ENCODE measurements at places on chromosomes 1 and 21.
A peak's percentile ranks its signal among the peaks of the same experiment; 100 is the strongest.

DNA sequence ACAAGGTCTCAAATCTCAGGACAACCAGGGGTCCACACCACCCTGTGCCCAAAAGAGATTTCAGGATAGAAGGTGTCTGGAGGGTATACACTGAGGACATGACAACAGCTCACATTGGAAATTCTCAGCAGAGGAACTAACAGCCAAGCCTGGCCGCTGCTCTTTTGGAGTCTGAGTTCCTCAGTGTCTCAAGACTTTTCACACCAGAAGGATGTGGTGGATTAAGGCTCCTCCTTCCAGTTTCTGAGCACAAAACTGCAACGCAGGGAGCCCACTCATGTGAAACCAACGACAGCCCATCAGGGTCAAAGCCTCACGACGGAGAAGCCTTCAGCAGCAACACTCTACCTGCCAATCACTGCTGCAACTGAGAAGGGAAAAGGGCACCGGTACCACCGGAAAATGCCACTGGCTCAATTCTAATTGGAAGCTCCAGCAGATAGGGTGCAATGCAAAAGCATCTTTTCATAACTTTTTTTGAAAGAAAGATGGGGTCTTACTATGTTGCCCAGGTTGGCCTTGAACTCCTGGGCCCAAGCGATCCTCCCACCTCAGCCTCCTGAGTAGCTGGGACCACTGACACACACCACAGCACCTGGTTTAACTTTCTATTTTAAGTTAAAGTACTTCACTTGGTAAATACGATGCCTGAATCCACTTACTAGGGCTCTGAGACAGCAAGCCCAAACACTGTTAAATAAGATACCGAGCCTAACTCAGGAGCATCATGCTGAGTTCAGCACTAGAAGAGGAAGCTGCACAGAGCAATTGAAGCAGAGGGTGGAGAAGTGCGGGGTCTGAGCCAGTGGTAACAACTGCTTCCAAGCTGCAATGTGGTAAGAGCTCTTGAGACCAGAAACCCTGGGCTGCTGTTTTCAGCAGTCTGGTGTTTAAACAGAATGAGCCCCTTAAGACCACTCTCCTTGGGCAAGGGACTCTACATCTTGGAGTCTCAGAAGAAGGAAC is 7.8 kb downstream of the CAPZB start:
- DNase-seq: no peak

DNA sequence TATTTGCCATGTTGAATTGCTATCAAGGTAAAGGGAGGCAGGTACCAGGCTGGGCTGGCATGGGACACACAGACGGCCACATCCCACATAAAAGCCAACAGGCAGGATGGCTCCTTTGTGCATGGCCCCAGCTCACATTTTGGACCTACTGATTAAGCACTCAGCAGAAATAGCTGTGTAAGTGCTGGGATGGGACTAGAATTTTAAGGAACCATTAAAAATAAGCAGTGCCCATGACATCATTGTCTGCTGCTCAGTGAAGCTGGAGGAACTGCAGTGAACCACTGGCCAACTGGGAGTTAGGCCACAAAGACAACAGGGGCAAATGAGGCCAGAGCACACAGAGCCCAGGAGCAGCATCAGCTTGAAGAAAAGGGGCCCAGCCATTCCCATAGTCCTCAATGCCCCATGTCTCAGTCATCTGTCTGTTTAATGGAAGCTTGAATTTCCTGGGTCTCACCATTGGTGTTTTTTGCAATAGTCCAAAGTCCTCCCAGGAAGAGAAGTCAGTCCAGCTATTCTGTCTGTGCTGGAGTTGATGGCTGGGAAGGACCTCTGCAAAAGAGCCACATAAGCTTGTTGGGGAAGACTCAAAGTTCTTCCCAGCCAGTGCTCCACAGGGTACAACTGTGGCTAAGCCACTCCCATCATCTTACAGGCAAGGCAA is 45.3 kb upstream of the TNR start:
- DNase-seq: no peak

- no peak for DNase-seq
Measured at GRCh38 chr1:1534401-1535154, 5.8 kb downstream of the TMEM240 start.

DNA sequence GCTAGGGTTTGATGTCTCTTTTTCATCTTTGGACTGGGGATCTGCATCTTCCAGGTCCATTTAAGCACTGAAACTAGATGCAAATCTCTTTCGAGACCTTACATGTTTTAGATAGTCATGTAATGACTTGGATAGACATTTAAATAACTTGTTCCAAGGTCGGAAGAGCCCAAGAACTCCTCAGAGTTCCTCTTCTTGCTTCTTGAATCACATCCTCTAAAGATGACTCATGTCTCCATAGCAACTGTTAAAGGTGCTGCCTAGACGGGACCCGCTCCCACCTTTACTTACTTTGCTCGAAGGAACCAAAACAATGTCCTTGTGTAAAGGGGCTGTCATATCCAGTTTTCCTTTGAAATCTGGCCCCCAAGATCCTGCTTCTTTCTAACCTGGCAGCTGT is 130.0 kb downstream of the EDEM3 start:
- DNase-seq: no peak

DNA sequence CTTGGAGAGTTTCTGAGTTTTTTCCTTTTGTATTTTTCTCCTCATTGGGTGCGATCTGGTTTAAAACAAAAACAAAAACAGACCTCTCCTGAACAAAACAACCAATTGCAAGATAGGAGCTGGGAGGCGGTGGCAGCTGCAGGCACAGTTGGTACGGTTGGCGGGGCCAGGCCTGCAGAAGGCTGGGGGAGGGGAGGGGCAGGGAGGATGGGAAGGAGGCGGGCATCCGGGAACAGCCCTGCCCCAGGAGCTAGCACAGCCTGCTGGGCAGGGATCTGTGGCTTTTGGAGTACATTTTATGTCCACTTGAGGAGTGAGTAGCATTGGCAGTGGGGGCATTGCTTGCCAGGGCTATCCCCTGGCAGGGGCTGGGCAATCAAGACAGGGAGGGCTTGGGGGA is 5.2 kb downstream of the CAPN9 start:
- DNase-seq: peak; percentile 45

DNA sequence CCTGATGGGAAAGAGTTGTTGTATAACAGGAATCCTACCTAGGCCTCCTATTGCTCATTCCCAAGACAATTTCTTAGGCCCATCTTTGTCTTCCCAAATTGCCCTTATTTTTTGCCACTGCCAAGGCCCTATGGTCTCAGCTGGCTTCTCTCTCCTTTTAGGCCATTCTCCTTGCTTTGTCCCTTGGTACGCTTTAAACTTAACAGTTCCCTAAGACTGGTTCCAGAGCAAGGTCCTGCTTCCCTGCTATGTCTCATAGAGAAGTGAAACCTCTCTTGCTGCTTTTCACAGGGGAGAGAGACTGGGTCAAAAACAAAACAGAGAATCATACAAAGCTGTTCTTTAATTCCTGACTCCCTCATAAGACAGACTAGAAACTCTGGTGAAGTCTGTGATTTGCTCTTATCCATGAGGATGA is 77.1 kb downstream of the XCL2 start:
- no peak for DNase-seq

DNA sequence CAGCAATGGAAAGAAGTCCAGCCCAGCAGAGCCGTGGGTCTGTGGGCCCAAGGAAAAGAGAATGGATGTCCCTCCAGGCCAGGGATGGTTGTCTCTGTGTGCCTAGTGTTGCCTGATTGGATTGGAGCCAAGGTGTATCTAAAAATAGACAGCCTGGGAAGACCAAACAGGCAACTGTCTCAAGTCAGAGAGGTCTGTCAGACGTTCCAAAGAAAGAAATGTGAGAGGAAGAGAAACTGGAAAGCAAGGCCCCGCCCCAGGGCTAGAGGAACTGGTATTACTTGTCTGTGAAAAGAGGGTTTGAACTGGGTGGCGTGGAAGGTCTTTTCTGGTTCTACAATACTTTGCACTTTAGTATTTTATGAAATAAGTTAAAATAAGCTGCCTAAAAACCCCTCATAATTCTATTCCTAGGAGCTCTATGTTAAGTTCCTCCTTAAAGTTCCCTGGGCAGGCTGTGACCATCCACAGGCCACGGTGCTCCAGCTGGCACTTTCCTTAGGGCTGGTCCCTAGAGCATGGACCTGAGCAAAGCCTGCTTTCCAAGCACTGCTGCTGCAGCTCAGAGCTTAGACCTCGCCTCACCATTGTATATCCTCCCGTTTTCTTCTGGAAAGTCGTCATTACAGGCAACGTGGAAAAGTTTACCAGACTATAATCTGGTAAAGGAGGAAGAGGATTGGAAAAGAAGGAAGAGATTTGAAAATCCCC is 151.6 kb downstream of the DISC1 start:
- peak; percentile 16 for DNase-seq

DNA sequence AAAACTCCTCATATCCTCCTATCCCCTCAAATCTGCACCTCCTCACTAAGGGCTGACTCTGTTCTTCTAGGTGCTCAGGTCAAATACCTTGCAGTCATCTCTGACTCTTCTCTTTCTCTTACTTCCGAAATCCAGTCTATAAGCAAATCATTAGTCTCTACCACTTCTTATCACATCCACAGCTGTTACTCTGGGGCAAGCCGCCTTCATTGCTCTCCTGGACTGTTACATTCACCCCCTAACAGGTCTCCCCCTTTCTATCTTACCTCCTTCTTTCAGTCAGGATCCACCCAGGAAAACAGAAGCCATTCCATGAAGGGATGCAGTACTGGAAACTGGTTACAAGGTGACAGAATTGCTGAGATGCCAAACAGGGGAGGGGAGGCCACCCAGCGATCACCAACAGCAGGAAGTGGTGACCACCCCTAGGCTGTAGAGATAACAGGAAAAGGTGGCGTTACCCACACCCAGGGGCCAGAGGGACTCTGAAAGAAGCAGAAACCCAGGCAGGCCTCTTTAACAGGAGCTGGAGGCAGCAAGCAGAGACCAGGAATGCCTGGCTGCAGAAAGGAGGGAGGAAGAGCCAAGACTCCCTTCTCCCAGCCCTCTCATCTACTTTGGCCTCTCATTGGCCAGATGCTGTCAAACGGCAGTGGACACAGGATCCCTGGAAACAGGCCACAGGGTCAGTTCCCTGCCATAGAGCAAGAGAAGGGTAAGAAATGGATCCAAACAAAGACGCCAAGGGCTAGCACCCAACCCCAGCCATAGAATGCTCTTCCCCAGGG is 55.5 kb upstream of the FOXO6 start:
- no peak for DNase-seq

GRCh38 chr1:222373831-222374602 is 173.9 kb downstream of the HHIPL2 start:
- DNase-seq: no peak

GRCh38 chr1:114453361-114453784 is 57.6 kb downstream of the TRIM33 start:
- no peak for DNase-seq

- no peak for DNase-seq
Measured at GRCh38 chr21:36156815-36157670, at the start of gene DOP1B. Gene DOP1B, plus strand, starts transcription at chr21:36156824. Its CDS starts 7,910 bp downstream, at chr21:36164734.

DNA sequence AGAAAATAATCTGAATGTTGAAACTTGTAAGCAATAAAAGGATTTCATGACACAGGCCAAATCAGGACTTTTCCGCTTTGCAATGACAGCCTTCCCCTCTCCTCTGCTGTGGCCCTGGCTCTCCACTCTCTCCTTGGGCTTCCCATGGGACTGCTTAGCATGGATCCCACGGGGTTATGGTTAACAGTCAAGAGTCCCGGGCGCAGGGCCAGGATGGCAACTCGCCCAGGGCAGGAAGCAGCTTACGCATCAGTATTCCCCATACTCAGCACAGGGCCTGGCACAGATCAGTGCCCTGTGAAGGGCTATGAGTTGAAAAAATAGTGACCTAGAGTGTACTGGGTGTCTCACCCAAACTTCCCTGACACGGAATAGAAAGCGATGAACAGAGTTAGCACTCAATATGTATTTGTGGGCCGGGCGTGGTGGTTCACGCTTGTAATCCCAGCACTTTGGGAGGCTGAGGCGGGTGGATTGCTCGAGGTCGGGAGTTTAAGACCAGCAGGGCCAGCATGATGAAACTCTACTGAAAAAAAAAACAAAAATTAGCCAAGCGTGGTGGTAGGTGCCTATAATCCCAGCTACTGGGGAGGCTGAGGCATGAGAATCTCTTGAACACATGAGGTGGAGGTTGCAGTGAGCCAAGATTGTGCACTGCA is 29.1 kb upstream of the GRHL3 start:
- peak; percentile 83 for DNase-seq

- peak; percentile 53 for DNase-seq
Measured at GRCh38 chr1:218380125-218380977, 35.2 kb downstream of the TGFB2 start.

DNA sequence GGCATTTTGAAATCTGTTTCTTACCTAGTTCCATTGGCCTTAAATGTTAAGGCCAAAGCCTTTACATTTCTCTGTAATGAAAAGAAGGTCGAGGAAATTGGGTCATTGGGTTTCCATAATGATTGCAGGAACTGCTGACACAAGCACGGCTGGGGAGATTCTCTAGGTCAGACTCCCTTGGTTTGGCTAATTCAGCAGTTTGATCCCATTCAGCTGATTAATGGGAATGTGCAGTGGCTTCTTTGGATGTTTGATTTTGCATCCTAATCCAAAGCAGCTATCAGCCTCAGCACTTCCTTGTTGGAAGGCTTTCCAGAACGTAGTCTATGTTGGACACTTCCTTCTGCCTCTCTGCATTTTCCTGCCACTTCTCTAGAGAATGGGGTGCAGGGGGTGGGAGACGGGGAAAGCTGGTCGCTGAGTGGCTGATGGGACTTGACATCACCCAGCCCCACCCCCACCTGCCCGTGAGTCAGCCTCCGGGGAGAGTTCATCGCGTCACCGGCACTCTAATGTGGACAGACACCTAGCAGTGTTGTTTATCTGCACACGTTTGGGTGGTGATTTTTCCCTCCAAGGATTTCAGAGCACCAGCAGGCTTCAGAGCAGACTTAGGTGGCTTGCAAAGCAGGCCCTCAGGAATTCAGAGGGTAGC is 5.4 kb downstream of the PSEN2 start:
- DNase-seq: no peak

DNA sequence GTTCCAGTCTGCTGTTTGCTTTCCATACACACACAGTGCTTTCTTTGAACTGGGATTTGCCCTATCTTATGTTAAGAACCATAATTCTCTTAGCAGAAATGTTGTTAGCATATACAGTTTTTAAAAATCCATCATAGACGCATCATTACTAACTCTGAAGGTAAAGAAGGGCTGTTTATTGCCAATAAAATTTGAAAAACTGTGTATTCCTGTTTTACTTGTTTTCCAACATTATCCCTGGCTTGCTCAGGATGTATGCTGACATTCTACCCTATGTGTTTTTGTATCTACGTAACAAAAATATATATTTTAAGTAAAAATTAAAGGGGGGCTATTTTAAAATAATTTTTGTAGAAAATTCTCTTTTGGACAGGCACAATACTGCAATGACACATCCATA is 857.2 kb downstream of the BRINP3 start:
- no peak for DNase-seq

GRCh38 chr1:219324629-219325367 is 151.1 kb downstream of the LYPLAL1 start:
- no peak for DNase-seq

GRCh38 chr1:230563591-230563990 is 78.7 kb upstream of the COG2 start:
- DNase-seq: no peak

- peak; percentile 55 for DNase-seq
Measured at GRCh38 chr21:38323721-38324531, 67.1 kb downstream of the KCNJ15 start.

GRCh38 chr1:248714248-248714647 is 11.7 kb upstream of the OR14I1 start:
- DNase-seq: no peak

Measured in NCI-H446 treated with DMSO at 0.1 percent for 48 hours (cell line).